ENCODE measurements at places on chromosomes 1 and 21.

GRCh38 chr1:88647249-88647645, 36.8 kb upstream of the PKN2 start:
- peak; percentile 8 for DNase-seq

DNA sequence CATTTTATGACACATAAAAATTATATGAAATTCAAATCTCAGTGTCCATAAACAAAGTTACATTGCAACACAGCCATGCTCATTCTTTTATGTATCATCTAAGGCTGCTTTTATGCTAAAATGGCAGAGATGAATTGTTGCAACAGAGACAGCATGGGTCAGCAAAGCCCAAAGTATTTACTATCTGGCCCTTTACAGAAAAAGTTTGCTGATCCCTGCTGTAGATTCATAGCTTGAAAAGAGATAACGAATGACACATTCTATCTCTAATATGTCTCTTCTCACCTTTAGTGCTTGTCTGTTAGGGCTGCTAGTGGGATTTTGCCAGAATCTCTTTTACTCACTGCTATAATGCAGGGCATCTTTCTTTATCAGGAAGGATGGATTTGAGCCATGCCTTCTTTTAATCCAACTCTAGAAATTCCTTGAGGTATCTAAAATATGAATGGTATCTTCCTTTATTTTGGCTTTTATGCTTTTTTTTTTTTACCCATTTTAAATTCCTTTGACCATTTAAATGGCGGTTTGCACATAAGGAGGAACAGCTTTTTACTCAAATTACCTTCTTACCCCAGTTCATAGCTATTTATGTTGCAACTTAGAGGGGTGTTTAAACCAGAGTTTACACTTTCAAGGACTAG, 598.2 kb downstream of the PLPP3 start:
- DNase-seq: no peak

GRCh38 chr1:42913426-42914091, 45.1 kb downstream of the SLC2A1 start:
- DNase-seq: peak; percentile 82

- DNase-seq: no peak
Observed at GRCh38 chr1:214192825-214193643, 87.9 kb upstream of the SMYD2 start.

- no peak for DNase-seq
Observed at GRCh38 chr1:226980565-226981385, 40.7 kb downstream of the COQ8A start.

DNA sequence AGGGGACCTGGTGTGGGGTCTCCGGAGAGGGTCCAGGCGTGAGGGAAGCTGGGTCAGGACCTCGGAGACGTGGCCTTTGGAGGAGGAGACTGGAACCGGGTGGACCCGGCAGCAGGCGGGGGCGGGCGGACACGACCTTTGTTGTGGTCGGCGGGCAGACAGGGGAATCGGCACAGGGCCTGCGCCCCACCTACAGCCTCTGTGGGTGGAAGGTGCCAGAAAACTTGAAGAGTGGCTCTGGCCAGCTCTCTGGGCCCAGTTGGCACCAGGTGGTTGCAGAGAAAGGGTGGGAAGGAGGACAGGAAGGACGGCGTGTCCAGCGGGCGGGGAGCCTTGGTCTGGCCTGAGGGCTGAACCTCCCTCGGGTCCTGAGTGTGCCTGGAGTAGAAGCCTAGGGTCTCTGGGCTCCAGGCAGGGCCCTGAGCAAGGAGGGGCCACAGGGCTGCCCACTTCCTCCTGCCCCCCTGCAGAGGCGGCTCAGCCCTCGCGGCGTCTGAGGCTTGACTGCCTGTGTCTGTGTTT, 7.7 kb upstream of the TTLL10 start:
- DNase-seq: no peak

DNA sequence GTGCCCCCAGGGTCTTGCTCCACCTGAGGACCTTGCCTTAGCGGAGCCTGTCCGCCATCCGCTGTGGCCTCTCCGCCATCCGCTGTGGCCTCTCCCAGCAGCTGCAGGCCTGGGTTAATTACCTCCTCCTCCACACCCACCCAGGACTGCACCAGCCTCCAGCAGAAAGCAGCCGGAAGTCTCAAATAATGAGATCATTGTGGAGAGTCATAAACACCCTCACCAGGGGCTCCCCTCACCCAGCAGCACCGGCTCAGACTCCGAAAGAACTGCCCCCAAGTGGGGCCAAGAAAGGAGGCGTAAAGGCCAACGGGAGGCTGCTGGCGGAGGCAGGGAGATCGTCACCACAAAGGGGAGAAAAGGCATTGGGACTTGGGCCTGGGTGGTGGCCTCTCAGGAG, 10.7 kb upstream of the GPR153 start:
- no peak for DNase-seq

GRCh38 chr1:179950651-179951050, 4.0 kb upstream of the CEP350 start:
- DNase-seq: no peak

DNA sequence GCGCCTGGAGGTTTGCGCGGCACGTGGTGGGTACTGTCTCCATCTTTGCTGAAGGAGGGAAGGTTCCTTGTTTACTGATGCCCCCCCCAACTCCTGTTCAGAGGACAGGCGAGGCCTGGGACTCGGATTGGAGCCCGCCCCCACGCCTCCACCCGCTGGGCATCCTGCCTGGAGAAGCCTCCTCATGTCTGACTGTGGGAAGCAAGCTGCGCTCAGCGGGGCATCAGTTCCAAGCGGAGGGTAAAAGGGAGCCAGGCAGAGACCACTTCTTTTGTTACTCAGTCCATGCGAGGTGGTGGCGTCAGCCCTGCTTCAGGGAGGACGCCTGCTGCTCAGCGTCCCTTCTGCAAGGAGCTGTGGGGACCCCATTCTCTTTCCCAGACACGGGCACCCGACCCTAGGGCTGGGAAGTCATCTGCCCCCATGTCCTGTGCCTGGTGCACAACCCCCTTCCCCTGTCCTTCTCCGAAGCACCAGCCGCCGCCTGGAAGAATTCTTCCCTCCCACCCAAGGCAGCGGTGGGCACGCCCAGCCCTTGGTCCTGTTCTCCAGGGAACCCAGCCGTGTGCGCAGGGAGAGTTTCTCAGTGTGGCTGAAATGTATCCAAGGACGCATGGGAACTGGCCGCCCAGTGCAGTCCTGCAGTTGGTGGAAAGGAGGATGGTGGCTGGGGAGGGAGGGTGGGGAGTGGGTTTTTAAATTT, 414.0 kb downstream of the CAMTA1 start:
- DNase-seq: no peak

- DNase-seq: no peak
Observed at GRCh38 chr1:180932378-180932777, 19.7 kb downstream of the KIAA1614 start.

DNA sequence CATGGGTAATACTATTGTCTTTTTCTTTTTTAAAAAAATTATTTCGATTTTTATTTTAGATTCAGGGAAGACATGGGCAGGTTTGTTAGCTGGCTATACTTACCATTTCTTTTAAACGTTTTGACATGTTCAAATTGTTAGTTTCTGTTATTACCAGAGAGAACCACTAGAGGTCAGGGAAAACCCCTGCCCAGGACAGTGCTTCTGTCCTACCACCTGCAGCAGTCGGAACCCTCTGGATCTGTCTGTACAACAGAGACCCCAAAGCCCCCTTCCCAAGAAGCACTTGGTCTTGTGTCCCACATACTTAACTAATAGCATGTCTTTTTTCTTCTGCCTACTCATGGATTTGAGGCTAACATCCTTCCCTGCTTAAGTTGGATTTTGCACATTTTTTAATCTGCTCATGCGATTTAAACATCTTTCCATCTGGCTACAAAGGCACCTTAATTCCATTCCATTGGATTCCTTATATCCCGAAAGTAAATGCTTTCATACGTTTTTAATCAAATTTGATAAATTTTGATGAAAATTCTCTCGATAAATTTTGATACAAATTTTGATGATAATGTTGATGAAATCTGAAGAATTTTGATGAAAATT, 10.0 kb upstream of the C1orf115 start:
- DNase-seq: peak; percentile 30

GRCh38 chr1:63269571-63269970, 52.8 kb upstream of the FOXD3 start:
- no peak for DNase-seq

- DNase-seq: no peak
Observed at GRCh38 chr1:17538010-17538409, 1.5 kb upstream of the ARHGEF10L start.

- DNase-seq: no peak
Observed at GRCh38 chr1:71422221-71422620, 341.4 kb upstream of the ZRANB2 start.

DNA sequence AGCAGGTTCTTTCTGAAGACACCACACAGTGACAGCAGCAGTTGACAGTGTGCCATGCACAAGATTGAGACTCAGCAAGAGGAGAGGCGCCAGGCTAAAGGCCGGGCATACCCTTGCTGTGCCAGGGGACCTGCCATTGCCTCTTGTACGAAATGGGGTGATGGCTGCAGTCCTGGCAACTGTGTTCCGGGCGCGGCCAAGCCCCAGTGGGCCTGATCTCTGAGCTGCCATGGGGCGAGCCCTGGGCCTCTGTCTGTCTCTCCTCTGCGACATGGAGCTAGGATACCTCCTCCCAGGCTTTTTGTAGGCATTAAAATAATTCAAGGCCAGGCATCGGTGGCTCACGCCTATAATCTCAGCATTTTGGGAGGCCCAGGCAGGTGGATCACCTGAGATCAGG, 9.6 kb upstream of the TRAPPC10 start:
- DNase-seq: no peak

DNA sequence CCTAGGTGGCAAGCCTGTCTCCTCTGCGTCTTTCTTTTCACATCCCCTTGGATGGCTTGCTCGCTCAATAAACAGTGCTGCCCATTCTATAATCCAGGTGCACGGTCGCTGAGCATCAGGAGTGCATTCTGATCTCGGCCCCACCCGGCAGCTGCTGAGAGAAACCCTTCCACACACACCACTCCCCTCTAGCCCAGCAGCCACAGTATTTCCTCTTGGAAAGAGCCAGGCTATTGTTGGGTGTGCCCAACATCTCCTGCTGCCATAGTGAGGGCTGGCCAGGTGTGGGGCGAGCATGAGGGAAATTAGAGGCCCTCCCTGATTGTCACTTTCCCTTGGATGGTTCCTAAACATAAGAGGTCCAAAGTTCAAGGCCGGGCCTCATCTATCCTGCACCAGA, 24.7 kb downstream of the GPA33 start:
- DNase-seq: no peak

DNA sequence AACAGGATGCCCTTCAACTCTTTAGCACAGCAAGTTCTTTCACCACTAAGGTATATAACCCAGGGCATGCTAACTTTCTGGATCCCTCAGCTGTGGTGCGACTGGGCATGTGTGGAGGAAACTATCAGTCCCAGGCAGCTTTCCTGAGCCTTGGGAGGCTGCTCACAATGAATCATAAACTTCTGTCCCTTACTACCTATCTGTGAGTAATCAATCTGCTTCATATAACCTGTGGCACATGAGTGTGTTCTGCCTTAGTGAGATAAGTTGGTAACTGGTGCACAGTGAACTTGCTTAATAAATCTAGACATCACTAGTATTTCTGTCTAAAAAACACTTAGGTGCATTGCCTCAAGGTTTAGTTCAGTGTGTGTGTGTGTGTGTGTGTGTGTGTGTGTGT, 158.0 kb downstream of the GPATCH2 start:
- no peak for DNase-seq

DNA sequence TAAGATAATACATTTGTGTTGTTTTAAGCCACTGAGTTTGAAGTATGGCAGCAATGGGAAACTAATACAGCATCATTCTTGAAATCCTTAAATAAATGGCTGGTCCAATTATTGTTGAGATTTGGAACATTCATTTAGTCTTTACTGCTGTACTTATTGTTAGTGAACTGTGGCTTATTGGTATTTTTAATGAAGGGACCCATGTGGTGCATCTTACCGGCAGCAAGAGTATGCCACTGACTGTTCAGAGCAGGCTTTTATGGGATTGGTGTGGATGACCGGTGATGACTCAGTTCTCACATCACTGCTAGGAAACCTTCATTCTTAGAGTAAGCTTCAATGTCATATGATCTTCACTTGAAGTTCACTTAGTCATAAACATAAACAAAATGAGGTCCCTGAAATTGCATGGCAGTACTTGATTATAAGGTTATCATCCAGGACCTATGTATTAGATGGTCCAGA, 31.5 kb downstream of the PRKAA2 start:
- no peak for DNase-seq

DNA sequence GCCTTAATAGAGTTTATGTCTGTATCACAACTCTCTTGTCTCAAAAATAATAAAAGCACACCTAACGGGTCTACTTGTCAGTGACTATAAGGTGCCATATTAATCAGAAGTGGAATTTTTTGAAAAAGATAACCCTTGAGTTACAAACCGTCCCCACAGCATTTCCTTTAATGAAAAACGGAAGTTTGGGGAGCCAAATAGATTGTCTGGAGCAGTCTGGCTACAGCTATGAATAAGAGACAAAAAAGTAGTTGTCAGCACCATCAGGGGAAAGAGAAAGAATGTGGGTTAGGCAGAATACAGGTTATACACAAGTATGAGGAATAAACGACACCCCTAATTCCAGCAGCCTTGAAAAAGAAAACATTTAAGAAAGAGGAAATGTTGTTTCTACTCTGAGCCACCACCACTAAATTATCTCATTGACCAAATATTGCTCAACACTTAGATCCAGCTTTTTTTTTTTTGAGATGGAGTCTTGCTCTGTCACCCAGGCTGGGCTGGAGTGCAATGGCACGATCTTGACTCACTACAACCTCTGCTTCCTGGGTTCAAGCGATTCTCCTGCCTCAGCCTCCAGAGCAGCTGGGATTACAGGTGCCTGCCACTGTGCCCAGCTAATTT, 29.4 kb upstream of the USP24 start:
- DNase-seq: no peak

DNA sequence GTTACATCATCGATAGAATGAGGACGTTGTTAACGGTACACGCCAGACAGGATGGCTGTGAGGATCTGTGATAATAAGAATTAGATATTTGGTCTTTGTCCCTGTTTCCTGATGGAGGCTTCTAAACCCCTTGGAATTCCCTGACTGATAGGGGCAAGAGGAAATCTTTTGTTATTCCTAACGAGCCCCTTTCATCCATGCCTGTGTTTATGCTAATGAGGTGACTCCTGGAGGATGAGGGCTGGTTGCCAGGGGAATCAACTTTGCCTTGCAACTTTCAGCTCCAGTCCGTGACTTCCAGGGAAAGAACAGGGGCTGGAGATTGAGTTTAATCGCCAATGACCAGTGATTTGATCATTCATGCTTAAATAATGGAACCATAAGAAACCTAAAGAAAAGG, 39.3 kb upstream of the NLRP3 start:
- no peak for DNase-seq

DNA sequence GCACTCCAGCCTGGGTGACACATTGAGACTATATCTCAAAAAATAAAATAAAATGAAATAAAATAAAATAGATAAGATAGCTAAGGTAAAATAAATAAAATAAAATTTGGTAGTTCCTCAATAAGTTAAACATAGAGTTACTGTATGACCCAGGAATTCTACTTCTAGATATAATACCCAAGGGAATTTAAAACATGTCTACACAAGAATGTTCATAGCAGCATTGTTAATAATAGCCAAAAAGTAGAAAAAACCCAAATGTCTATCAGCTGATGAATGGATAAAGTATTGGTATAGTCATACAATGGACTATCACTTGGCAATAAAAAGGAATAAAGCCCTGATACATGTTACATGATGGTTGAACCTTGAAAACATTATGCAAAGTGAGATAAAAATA, 47.8 kb downstream of the CEP350 start:
- no peak for DNase-seq

GRCh38 chr1:91645031-91645430, 144.4 kb downstream of the CDC7 start:
- no peak for DNase-seq

- no peak for DNase-seq
Observed at GRCh38 chr1:114076308-114076707, 77.4 kb downstream of the SYT6 start.

GRCh38 chr21:25640202-25640942, 1.3 kb downstream of the JAM2 start:
- peak; percentile 26 for DNase-seq

Measured in activated CD4-positive, alpha-beta T cell treated with anti-CD3 and anti-CD28 coated beads for 36 hours (primary cell).